ENCODE measurements at places on chromosomes 2 and 18.

- DNase-seq = no peak
Observed at GRCh38 chr2:127140538-127140937, 33.6 kb upstream of the BIN1 start.

DNA sequence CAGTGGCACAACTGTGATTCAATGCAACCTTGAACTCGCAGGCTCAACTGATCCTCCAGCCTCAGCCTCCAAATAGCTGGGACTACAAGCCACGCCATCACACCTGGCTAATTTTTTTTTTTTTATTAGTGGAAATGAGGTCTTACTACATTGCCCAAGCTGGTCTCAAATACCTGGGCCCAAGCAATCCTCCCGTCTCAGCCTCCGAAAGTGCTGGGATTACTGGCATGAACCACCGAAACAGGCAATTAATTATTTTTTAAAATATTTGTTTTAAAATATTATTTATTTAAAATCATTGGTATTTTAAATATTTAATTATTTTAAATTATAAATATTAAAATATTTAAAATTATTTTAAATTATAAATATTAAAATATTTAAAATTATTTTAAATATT, 24.5 kb downstream of the SRBD1 start:
- no peak for DNase-seq

DNA sequence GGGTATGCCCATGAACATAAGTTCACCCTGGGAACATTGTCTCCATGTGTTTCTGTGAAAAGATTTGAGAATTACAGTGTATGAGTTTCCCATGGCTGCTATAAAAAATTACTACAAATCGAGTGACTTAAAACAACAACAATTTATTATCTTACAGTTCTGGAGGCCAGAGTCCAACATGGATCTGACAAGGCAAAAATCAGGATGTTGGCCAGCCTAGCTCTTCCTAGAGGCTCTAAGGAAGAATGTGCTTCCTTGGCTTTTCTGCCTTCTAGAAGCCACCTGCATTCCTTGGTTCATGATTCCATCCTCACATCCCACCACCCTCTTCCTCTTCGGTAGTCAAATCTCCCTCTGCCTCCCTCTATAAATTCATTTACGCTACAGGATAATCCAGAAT, 38.6 kb downstream of the FAM124B start:
- no peak for DNase-seq

- no peak for DNase-seq
Observed at GRCh38 chr2:76257802-76258201, 547.1 kb upstream of the GCFC2 start.

- no peak for DNase-seq
Observed at GRCh38 chr2:52884761-52885352, 882.7 kb upstream of the CHAC2 start.
